Stimulated activated CD4-positive, alpha-beta T cell treated with anti-CD3 and anti-CD28 coated beads, Interleukin-1b, Interleukin-23, amount 100 ng/mL, for 4 hours (primary cell): ENCODE measurements at places on chromosomes 6 and 20.

GRCh38 chr6:17967668-17968518 is 19.5 kb downstream of the KIF13A start:
- DNase-seq: no peak

GRCh38 chr6:79373880-79374279 is 139.4 kb upstream of the HMGN3 start:
- DNase-seq: no peak

- DNase-seq: peak; percentile 11
Measured at GRCh38 chr6:166308033-166308768, at the start of gene PRR18. PRR18 (minus strand) TSS chr6:166308392; CDS start chr6:166308142, 250 bp downstream.

GRCh38 chr20:35030136-35030535 is 62.5 kb downstream of the TRPC4AP start:
- DNase-seq: no peak

DNA sequence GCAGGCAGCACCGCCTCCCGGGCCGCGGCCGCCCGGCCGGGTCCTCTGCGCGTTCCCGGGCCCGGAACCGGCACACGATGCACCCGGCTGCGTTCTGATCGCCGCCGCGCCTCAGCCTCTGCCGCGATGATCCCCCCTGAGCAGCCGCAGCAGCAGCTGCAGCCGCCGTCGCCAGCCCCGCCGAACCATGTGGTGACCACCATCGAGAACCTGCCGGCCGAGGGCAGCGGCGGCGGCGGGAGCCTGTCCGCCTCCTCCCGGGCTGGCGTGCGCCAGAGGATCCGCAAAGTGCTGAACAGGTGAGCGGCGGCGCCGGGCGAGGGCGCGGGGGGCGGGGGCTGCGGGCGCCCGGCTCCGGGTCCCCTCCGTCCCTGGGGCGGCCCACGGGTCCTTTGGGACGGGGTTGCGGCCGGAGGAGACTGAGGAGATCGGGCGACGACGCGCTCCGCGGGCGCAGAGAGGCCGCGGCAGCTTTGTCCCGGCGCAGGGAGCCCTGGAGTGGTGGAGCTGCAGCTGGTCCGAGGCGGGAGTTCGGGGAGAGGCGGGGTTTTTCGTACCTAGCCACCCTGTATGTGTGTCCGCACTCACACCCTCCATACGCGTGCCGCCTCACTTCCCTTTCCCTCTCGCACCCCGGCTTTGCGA is 659 bp downstream of the SLC35F1 start:
- DNase-seq: no peak

GRCh38 chr20:8647961-8648441 is 420.9 kb upstream of the PLCB4 start:
- no peak for DNase-seq

DNA sequence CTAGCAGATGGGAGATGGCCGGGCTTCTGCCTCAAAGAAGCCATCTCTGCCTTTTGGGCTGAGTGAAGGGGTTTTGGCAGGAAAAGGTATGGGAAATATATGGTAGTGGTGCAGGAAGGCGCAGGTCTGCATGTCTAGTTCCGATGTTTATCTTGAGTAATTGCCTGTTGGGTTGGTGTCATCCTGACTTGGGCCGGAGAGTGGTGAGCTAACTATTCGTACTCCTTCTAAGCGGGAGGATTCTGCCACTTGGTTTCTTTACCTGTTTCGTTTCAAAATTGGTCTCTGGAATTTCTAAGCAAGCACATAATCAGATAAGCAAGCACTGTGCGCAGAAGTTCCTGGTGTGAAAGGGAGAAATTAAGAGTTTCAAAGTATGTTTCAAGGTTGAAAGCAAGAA is 229.6 kb downstream of the SAMD5 start:
- no peak for DNase-seq

GRCh38 chr6:156660389-156660788 is 116.8 kb upstream of the ARID1B start:
- no peak for DNase-seq

- peak; percentile 46 for DNase-seq
Measured at GRCh38 chr6:36682328-36683144, 4.0 kb downstream of the CDKN1A start.

DNA sequence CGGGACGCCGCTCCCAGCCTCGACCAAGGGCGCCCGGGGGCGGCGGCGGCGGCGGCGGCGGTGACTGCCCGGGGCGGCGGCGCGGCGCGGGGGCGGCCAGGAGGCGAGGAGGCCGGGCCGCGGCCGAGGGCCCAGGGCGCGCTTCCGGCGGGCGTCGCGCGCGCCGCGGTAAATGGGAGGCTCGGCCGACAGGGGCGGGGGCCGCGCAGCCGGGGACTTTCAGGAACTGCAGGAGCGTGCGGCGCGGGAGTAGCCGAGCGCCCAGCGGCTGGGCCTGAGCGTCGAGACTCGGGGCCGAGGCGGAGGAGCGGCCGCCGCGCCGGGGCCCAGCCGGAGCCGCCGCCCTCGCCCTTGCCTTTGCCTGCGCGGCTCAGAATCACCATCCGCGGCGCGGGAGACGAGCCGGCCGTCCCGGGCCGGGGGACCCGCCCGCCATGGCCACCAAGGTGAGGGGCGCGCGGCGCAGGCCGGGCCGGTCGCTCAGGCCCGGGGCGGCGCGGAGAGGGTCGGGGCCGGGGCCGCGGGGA is at the start of gene SNX9:
Gene SNX9 (plus strand): TSS at position 246 of the 527 bp plus-strand sequence. CDS start 189 bp downstream, at position 435.
- peak; percentile 53 for DNase-seq

DNA sequence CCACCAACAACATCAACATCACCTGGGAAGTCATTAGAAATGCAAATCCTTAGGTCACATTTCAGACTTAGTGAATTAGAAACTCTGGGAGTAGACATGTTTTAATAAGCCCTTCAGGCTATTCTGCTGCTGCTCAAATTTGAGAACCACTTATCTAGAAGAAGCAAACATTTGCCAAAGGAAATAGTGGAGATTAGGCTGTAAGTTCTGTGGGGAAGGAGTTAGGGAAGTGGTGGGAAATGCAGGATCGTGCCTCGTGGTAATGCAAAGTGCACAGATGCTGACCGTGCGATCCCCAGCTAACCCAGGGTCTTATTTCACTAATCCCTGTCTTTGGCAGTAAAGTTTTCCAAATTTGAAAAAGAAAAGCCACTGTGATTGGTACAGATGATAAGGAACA is 328.5 kb downstream of the EPM2A start:
- no peak for DNase-seq

GRCh38 chr20:61850457-61850856 is 215.2 kb downstream of the TAF4 start:
- no peak for DNase-seq

- DNase-seq: no peak
Measured at GRCh38 chr6:17971128-17972073, 16.0 kb downstream of the KIF13A start.
